T1000 (cell line): ENCODE measurements at places on chromosomes 5 and 9.

DNA sequence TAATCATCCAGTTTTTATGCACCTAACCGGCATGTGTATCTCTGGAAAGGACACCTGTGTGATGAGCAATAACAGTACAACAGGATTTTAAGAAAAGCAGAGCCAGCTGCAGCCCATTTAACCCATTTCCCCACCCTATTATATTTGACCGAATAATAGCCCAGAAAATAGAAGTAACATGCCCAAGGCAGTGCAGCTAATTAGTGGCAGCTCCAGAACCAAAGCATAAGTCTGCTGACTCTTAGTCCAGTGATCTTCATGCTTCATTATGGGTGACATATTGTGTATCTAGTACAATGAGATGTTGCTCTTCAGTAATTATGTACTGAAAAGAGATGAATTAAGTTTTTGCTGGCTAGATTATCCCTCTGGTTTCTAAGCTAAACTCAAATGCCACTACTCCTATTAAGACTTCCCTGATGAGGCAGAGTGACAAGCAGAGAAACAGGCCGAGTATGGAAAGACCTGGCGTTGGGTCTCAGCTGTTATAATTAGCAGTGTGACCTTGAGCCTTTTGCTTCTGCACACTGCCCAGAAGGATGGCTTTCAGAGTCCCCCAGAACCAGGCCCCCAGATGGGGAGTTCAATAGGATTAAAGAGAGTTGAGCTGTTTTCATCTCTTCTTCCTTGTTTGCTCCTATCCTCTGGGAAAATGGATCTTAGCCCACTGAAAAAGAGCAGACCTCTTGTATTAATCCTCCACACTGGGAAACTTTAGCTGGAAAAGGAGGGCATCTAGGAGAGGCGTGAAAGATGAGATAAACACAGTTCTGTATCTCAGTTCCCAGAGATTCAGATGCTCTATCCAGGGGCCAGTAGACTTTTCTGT is 10.8 kb upstream of the C1QTNF3 start:
- DNase-seq = no peak

- DNase-seq = no peak
Measured at GRCh38 chr5:32283539-32284377, 29.0 kb downstream of the MTMR12 start.

- no peak for DNase-seq
Measured at GRCh38 chr9:95075700-95076099, 241.8 kb downstream of the FANCC start.

DNA sequence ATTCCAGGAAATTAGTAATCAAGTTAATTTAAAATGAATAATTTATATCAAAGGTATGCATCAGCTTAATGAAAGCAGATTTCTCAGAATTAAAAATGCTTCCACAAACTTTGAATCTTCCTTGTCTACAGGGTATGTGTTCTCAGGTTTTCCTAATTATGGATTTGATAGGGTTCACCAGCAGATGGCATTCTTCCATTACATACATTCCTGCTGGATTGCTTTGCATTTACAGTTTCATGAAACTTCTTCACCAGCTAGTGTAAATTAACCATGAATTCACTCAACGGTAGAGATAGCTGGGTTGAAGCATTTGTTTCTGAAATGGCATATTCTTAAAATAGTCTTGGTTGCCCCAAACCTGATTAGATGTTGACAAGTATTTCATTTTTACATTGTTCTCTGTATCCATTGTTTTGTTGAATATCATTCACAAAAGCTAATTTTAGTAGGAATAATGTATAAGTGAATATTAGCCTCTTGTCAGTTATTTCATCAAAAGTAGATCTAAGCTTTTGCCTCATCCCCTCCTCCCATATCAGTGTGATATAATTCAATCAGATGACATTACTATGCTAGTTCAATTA is 68.7 kb upstream of the WDR41 start:
- no peak for DNase-seq

- no peak for DNase-seq
Measured at GRCh38 chr5:96812851-96813250, 5.1 kb upstream of the ERAP1 start.

- no peak for DNase-seq
Measured at GRCh38 chr5:100553209-100553608, 18.0 kb downstream of the FAM174A start.
